ENCODE measurements at places on chromosomes 6 and 20. TPM values are rescaled to one million over a fixed set of nuclear protein-coding genes. Genes with fewer than 3 reads are reported as not detected.

Gene CLDN20
- total RNA-seq = not detected

Gene GTSF1L
- total RNA-seq = 0.40 TPM

Gene TRIM15
- not detected for total RNA-seq

Gene MEA1
- total RNA-seq = 106 TPM

Gene SIRT5
- 17.3 TPM for total RNA-seq

GRCh38 chr6:109045493-109045892 lies 49.2 kb downstream of the SESN1 start:
- no peaks in the 10 kb centered on the region for H3K36me3 ChIP-seq
- H3K27ac ChIP-seq = no peak overlapping the region
- H3K4me3 ChIP-seq = no peak overlapping the region
- H3K4me1 ChIP-seq = no peaks in the 10 kb centered on the region
- DNase-seq = no peak
- no peaks in the 10 kb centered on the region for H3K27me3 ChIP-seq

- H3K27ac ChIP-seq = no peak overlapping the region
- H3K27me3 ChIP-seq = no peaks in the 10 kb centered on the region
- no peak for DNase-seq
Observed at GRCh38 chr20:35610833-35611427, 4.7 kb upstream of the SPAG4 start.

DNA sequence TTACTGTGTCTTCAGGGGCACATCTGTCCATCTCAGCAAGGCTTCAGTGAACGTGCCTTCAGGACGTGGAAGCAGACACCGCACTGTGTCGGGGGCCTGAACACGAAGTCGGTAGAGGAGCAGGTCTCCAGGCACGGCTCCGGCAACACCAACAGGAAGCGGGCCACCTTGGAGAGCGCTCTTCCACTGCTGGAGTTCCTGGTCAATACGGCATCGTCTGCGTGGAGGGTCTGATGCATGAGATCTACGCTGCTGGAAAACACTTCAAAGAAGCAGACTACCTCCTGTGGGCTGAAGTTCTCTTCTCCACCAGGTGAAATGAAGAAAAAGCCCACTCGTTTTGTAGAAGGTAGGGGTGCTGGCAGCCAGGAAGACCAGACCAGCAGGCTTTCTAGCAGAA lies 69.3 kb upstream of the SLCO4A1 start:
- no peak for DNase-seq
- no peak overlapping the region for H3K4me3 ChIP-seq
- peaks cover 24% of the 10 kb centered on the region for H3K4me1 ChIP-seq
- no peaks in the 10 kb centered on the region for H3K36me3 ChIP-seq
- H3K27ac ChIP-seq = no peak overlapping the region

- H3K4me3 ChIP-seq = no peak overlapping the region
- no peaks in the 10 kb centered on the region for H3K27me3 ChIP-seq
- peak overlapping the region; percentile 2 for H3K27ac ChIP-seq
- peaks cover 53% of the 10 kb centered on the region for H3K4me1 ChIP-seq
Observed at GRCh38 chr20:49886571-49887213, 28.6 kb downstream of the SPATA2 start.

DNA sequence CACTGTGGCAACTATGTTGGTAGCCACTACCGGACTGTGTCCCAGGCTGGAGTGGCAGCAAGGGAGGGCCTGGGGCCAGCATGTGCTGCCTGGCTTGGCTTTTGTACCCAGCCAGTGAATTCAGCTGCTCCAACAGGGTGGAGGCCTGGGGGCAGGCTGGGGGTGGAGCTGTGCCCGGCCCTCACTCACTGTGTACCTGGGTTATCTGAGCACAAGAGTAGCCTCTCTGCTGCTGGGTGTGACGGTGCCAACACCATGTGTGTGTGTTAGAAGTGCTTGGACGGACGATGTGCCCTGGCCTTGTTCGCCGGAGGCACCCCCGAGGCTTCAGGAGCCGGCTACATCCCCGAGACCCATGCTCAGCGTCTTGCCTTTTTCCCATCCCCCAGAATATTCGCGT lies 49.2 kb downstream of the EFCAB8 start:
- H3K27ac ChIP-seq = no peak overlapping the region
- peaks cover 14% of the 10 kb centered on the region for H3K4me1 ChIP-seq
- no peaks in the 10 kb centered on the region for H3K36me3 ChIP-seq
- no peak overlapping the region for H3K4me3 ChIP-seq

- H3K4me1 ChIP-seq = no peaks in the 10 kb centered on the region
- H3K4me3 ChIP-seq = no peak overlapping the region
- no peaks in the 10 kb centered on the region for H3K36me3 ChIP-seq
- no peaks in the 10 kb centered on the region for H3K27me3 ChIP-seq
- H3K27ac ChIP-seq = no peak overlapping the region
- no peak for DNase-seq
Observed at GRCh38 chr6:122621638-122622037, 11.4 kb downstream of the PKIB start.

- peaks cover 13% of the 10 kb centered on the region for H3K36me3 ChIP-seq
- H3K4me3 ChIP-seq = no peak overlapping the region
- H3K4me1 ChIP-seq = peaks cover 18% of the 10 kb centered on the region
- H3K27ac ChIP-seq = no peak overlapping the region
- DNase-seq = no peak
Observed at GRCh38 chr6:108874470-108875160, 26.4 kb downstream of the ARMC2 start.

DNA sequence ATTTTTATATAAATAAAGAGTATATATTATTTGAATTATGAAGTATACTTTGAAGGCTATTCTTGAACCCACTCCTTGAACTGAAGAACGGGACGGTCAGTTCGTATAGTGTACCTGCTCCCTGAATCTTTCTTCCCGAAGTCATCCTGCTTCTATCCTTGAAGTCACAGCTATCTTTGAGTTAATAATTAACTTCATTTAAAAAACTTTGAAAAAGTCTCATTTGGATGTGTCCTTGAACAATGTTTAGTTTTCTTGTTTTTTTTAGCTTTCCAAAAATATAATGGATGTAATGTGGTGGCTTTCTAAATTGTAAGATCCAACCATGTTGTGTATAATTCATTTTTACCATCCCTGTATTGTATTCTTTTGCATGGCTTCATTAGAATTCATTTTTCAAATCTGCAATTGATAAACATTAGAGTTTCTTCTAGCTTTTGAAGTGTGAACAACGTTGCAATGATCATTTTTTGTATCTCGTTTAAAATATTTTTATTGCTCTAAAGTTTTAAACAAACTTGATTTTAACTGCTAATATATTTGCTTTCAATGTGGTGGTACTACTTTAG lies 94.4 kb downstream of the NCOA3 start:
- peaks cover 2% of the 10 kb centered on the region for H3K36me3 ChIP-seq
- H3K4me3 ChIP-seq = no peak overlapping the region
- no peak for DNase-seq
- no peaks in the 10 kb centered on the region for H3K4me1 ChIP-seq
- H3K27me3 ChIP-seq = no peaks in the 10 kb centered on the region

GRCh38 chr6:8420031-8420588 lies 15.2 kb downstream of the SLC35B3 start:
- no peak overlapping the region for H3K27ac ChIP-seq
- DNase-seq = no peak
- no peaks in the 10 kb centered on the region for H3K4me1 ChIP-seq
- H3K27me3 ChIP-seq = no peaks in the 10 kb centered on the region

DNA sequence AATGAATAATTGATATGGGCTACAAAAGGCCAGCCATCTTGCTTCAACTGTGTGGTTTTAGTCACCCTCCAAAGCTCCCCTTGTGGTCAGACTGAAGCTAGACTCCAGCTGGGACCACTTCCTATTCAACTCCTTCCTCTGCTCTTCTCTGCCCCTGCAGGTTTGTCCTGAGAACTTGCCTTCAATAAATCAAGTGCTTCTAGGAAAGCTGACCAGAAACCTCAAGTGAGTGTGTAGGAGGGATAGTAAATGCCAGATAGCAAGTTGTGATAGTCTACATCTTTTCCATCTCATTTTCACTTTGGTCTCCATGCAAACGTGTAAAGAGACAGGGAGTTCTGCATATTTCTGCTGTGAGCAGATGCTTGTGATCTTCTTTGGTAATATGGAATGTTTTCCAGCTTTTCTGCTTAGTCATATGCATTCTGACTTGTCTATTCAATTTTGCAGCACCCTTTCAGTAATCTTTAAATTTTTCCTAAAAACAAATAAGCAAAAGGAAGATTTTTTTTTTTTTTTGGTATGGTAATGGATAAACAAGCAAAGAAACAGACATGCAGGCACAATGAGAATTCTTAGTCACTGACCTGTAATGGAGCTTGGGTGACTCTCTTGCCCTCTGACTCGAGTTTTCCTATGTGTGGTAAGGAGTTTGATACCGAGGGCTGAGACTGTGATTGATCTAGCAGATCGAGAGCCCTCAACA lies 201.3 kb upstream of the BTBD3 start:
- H3K36me3 ChIP-seq = no peaks in the 10 kb centered on the region
- no peaks in the 10 kb centered on the region for H3K4me1 ChIP-seq
- no peak for DNase-seq
- H3K27me3 ChIP-seq = no peaks in the 10 kb centered on the region

GRCh38 chr6:131054392-131055250 lies 8.4 kb downstream of the EPB41L2 start:
- H3K27me3 ChIP-seq = no peaks in the 10 kb centered on the region
- DNase-seq = no peak
- no peaks in the 10 kb centered on the region for H3K36me3 ChIP-seq
- no peak overlapping the region for H3K4me3 ChIP-seq

GRCh38 chr6:4402477-4402976 lies 267.2 kb upstream of the ECI2 start:
- no peaks in the 10 kb centered on the region for H3K36me3 ChIP-seq
- H3K4me3 ChIP-seq = no peak overlapping the region
- no peaks in the 10 kb centered on the region for H3K27me3 ChIP-seq
- DNase-seq = no peak
- H3K4me1 ChIP-seq = peaks cover 14% of the 10 kb centered on the region
- no peak overlapping the region for H3K27ac ChIP-seq

GRCh38 chr20:16095226-16095625 lies 478.0 kb downstream of the KIF16B start:
- no peaks in the 10 kb centered on the region for H3K36me3 ChIP-seq
- no peaks in the 10 kb centered on the region for H3K4me1 ChIP-seq
- no peak overlapping the region for H3K27ac ChIP-seq
- no peak overlapping the region for H3K4me3 ChIP-seq
- no peaks in the 10 kb centered on the region for H3K27me3 ChIP-seq

DNA sequence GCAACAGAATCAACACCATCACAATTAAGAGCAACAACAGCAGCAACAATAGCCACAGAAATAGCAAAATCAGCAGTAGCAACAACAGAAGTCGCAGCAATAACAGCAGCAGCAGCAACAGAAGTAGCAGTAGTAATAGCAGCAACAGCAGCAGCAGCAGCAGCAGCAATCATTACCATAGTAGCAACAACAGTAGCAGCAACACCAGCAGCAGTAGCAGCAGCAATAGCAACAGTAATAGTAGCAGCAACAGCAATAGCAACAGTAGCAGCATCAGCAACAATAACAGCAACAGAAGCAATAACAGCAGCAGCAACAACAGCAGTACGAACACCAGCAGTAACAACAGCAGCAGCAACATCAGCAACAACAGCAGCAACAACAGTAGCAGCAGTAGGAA lies 39.8 kb downstream of the SLC22A2 start:
- H3K27me3 ChIP-seq = no peaks in the 10 kb centered on the region
- DNase-seq = no peak
- no peaks in the 10 kb centered on the region for H3K36me3 ChIP-seq
- no peak overlapping the region for H3K4me3 ChIP-seq
- no peaks in the 10 kb centered on the region for H3K4me1 ChIP-seq
